ENCODE measurements at places on chromosomes 16 and 17.

DNA sequence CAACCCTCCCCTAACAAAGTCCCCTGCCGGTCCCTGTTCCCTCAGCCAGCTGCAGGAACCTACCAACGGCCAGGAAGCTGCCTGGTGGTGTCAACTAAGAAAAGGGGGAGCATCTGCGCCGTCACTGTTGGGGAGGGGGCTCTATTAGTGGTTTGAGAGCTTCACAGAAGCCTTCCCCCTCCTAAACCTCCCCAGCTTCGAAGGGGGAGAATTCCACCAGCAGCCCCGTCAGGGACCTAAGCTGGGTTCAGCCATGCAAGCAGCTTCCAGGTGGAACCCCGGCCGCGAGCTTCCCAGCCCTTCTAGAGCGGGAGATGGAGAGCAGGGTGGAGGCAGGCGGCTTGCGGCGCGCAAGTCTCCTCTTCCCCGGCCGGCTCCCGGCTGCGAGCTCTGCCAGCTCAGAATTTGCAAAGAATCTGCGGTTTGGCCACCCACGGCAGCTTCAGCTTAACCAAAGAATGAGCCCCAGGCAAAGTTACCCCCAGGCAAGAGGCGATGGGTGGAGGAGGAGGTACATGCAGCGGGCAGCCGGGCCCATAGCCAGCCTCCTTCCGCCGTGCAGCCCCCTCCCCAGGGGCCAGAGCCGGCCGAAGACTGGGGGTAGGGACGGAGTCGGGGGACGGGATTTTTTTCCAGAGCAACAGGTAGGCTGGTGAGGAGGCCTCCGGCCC, 33.7 kb downstream of the DDX19A start:
- peaks cover 34% of the 10 kb centered on the region for H3K36me3 ChIP-seq
- H3K27me3 ChIP-seq, result no peaks in the 10 kb centered on the region
- H3K27ac ChIP-seq, result peak overlapping the region; percentile 87
- peak; percentile 63 for DNase-seq

DNA sequence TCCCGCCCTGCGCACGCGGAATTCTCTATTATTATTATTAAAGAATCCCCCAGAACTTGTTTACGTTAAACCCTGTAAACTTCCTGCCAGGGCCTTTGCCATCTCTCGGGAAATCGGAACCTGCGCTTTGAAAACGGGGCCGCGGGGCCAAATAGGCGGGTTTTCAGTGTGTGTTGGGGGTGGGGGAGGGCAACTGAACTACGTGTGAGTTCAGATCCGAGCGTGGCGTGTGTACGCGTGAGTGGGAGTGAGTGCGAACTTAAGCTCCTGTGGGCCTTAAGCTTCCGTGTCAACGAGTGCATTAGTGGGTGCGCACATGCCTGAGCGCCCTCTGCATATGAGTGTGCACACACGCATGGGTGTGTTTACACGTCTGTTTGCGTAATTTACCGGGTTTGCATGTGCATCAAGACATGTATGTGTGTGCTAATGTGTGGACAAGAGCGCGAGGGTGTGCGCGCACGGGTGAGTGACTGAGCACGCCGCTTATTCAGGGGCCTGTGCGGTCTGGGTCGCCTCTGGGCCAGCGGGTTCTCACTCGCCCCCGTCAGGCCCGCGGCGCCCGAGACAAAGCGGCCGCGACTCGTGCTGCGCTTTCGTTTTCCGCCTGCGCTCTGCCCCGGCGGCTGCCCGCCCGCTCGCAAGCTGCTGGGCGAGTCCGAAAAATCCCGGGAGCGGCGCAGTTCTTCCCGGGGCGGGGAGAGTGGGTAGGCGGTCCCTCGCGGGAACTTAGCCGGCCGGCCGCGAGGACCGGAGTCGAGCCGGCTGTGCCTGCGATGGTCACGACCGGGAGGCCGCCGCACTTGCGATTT, 1.2 kb upstream of the FOXF1 start:
- H3K4me3 ChIP-seq, result peak overlapping the region; percentile 36
- H3K36me3 ChIP-seq, result no peaks in the 10 kb centered on the region
- peaks cover 94% of the 10 kb centered on the region for H3K27me3 ChIP-seq
- peak; percentile 61 for DNase-seq
- no peak overlapping the region for H3K27ac ChIP-seq

DNA sequence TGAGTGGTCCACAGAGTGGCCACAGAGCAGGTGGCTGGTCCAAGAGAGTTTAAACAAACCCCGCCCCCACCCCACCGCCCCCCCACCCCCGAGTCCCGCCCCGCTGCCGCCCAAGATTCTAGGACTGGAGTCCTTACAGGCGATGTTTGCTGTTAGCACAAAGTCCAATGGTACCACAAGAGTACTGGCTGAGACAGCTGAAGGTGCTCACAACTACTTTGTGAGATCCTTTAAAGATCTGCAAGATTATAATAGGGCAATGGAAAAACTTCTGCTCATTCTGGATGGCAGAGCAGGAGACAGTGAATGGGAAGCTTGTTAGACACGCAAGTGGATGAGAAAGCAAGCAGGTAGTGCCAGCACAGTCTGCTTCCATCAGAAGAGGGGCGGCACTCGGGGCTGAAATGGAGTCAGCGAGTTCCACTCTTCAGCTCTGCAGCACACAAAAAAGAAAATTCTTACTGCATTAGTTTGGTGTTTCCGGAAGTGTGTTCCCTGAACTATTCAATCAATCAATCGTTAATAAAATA, 4.7 kb upstream of the TEKT3 start:
- H3K27ac ChIP-seq, result no peak overlapping the region
- peaks cover 12% of the 10 kb centered on the region for H3K27me3 ChIP-seq
- H3K4me1 ChIP-seq, result peaks cover 10% of the 10 kb centered on the region

DNA sequence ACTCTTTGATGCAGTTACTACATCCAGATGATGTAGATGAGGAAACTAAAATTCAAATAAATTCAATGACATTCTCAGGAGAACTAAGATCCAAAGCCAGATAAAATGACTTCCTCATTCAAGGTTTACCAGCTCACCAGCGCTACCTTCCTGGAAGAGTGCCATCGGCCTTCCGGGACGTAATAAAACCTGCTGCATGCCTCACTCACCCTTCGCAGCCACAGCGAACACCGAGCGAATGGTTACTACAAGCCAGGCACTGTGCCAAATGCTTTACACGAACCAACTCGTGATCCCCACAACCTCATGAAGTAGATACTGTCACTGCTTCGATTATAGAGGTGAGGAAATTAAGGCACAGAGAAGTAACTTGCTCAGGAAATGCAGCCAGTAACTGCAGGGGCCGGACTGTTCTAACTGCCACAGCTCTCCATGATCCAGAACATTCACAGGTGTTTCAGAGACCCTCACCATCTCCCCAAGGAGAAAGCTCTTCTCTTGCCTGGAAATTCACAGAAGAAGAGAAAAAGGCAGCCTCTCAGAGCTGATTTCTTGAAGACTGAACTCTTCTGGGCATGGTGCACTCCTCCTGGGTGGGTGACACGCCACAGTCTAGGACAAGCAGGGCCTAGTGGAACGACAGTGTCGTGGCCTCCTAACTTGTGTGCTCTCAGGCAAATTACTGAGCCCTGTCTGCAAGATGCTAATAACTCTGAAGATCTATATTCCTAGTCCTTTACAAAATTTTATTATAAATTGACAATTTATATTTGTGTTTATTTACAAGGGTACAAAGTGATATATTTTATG, 46.8 kb downstream of the HIC1 start:
- no peaks in the 10 kb centered on the region for H3K27me3 ChIP-seq
- no peaks in the 10 kb centered on the region for H3K36me3 ChIP-seq
- H3K27ac ChIP-seq, result no peak overlapping the region
- no peak for DNase-seq

DNA sequence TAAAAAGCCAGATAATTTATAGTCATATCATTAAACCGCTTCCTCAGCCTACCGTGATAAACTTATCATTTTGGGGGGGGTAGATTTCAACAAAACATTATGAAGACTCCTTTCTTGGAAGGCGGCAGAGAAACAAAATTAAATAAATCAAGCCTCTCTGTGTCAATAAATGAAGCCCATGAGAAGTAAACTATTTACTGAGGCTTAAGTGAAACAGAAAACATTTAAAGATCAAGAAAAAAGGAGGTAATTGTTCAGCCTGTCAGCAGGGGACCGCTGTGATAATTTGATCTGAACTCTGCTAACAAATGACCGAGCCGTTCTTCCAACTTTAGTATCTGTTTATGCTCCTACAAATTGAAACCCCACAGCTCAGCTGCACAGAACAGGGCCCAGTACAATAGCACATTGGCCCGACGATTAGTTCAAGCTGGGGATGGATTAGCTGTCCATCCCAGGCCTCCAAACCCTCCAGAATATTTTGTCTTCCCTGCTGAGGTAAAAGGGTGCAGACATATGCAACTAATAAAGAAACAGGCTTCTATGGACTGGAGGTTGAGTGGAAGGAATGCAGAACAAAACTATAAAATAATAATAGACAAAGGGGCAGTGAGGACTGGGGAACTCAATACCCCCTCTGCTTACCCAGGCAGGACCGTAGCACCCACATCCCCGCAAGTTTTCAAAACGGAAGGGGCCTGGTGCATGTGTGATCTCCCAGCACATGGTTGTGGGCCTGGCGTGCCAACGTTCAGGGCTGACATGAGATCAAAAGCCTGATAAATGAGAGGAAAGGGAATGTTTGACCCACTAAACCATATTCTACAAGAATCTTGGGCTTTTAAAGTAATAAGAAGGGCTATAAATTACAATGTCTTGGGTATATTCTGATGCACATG, 298.1 kb upstream of the IRX5 start:
- H3K27me3 ChIP-seq, result no peaks in the 10 kb centered on the region
- no peak overlapping the region for H3K4me3 ChIP-seq
- no peaks in the 10 kb centered on the region for H3K4me1 ChIP-seq
- no peak overlapping the region for H3K27ac ChIP-seq
- H3K36me3 ChIP-seq, result no peaks in the 10 kb centered on the region

DNA sequence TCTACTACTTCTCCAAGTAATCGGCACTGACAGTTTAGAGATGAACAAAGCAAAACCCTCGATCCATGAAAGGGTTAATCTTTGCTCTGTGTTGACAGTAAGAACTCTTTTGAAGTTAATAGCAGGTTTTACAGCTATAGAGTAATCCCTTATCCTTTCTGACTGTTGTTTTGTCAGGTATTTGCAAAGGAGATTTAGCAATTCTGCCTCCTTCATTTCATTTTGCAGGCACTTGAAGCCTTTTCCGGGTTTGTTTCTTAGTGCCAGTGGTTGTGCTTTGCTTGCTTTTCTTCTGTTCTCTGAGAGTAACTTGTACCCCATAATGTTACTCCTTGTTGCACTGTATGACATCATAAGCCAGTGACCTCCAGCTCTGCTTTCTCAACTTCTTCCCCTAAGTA, 64.5 kb downstream of the TANGO6 start:
- H3K4me1 ChIP-seq, result no peaks in the 10 kb centered on the region
- H3K27ac ChIP-seq, result no peak overlapping the region
- H3K27me3 ChIP-seq, result no peaks in the 10 kb centered on the region
- H3K4me3 ChIP-seq, result no peak overlapping the region
- H3K36me3 ChIP-seq, result peaks cover 8% of the 10 kb centered on the region

GRCh38 chr17:35947156-35947585, 3.7 kb upstream of the LYZL6 start:
- H3K36me3 ChIP-seq, result no peaks in the 10 kb centered on the region
- H3K27me3 ChIP-seq, result no peaks in the 10 kb centered on the region
- DNase-seq, result peak; percentile 34
- no peak overlapping the region for H3K27ac ChIP-seq
- H3K4me3 ChIP-seq, result no peak overlapping the region

Data from muscle of leg (tissue), 16 donors.